ENCODE measurements at places on chromosomes 5 and 9. TPM values are rescaled to one million over a fixed set of nuclear protein-coding genes. Genes with fewer than 3 reads are reported as not detected.
A peak's percentile ranks its signal among the peaks of the same experiment; 100 is the strongest.

The MRPL50 gene
- total RNA-seq: 14.8 TPM

The STK32A gene
- 0.22 TPM for total RNA-seq

The C5orf46 gene
- not detected for total RNA-seq

The BTNL8 gene
- total RNA-seq: 0.59 TPM

The GLRA1 gene
- total RNA-seq: not detected

The SERF1A gene
- total RNA-seq: 9.5 TPM

The CDKN2B gene
- total RNA-seq: 2.5 TPM

GRCh38 chr9:131720330-131720729, 19.5 kb downstream of the RAPGEF1 start:
- H3K4me3 ChIP-seq: no peak overlapping the region
- no peaks in the 10 kb centered on the region for H3K36me3 ChIP-seq
- H3K4me1 ChIP-seq: peaks cover 80% of the 10 kb centered on the region
- no peaks in the 10 kb centered on the region for H3K27me3 ChIP-seq

- H3K27ac ChIP-seq: no peak overlapping the region
- no peak overlapping the region for H3K4me3 ChIP-seq
- DNase-seq: peak; percentile 28
- no peaks in the 10 kb centered on the region for H3K36me3 ChIP-seq
- no peaks in the 10 kb centered on the region for H3K27me3 ChIP-seq
- no peaks in the 10 kb centered on the region for H3K4me1 ChIP-seq
Measured at GRCh38 chr5:170450061-170450669, 53.7 kb upstream of the KCNIP1 start.

- no peaks in the 10 kb centered on the region for H3K4me1 ChIP-seq
- no peak for DNase-seq
- H3K27me3 ChIP-seq: no peaks in the 10 kb centered on the region
- H3K27ac ChIP-seq: no peak overlapping the region
- H3K36me3 ChIP-seq: no peaks in the 10 kb centered on the region
Measured at GRCh38 chr5:115627295-115627865, 1.5 kb upstream of the TMED7 start.

- no peak for DNase-seq
- H3K27me3 ChIP-seq: no peaks in the 10 kb centered on the region
- no peak overlapping the region for H3K4me3 ChIP-seq
- H3K4me1 ChIP-seq: peaks cover 31% of the 10 kb centered on the region
- peak overlapping the region; percentile 75 for H3K27ac ChIP-seq
Measured at GRCh38 chr5:67816456-67816855, 399.1 kb upstream of the PIK3R1 start.

DNA sequence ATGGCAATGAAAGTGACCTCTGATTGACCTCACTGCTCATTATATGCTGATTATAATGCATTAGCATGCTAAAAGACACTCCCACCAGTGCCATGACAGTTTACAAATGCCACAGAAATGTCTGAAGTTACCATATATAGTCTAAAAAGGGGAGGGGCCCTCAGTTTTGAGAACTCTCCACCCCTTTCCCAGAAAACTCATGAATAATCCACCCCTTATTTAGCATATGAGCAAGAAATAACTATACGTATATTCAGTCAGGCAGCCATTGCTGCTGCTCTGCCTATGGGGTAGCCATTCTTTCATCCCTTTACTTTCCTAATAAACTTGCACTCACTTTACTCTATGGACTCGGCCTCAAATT, 163.1 kb downstream of the ESM1 start:
- no peaks in the 10 kb centered on the region for H3K36me3 ChIP-seq
- H3K27me3 ChIP-seq: no peaks in the 10 kb centered on the region
- no peak for DNase-seq
- no peaks in the 10 kb centered on the region for H3K4me1 ChIP-seq
- no peak overlapping the region for H3K4me3 ChIP-seq

GRCh38 chr5:177403102-177403791, 2.8 kb upstream of the PFN3 start:
- H3K27ac ChIP-seq: no peak overlapping the region
- no peaks in the 10 kb centered on the region for H3K36me3 ChIP-seq
- peaks cover 31% of the 10 kb centered on the region for H3K27me3 ChIP-seq
- DNase-seq: no peak

- H3K27ac ChIP-seq: no peak overlapping the region
- H3K4me1 ChIP-seq: peaks cover 23% of the 10 kb centered on the region
- H3K27me3 ChIP-seq: no peaks in the 10 kb centered on the region
- H3K36me3 ChIP-seq: no peaks in the 10 kb centered on the region
Measured at GRCh38 chr9:19469271-19469670, 60.5 kb downstream of the ACER2 start.

DNA sequence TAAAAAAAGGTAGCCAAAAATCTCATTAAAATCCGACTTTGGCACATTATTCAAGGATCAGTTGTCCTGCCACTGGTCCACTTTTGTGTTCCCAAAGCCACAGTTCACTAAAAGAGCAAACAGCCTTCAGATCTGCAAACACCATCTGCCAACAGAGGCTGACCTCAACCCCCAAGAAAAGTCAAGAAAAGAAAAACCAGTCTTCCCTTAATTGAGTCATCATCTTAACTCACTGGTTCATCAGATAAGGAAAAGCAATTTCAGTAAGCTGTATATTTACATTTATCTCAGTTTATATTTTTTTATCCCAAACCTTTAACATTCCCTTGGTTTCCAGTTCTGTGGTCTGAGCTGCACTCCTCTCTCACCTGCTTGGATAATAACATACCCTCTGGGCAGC, 21.2 kb downstream of the RASEF start:
- H3K4me1 ChIP-seq: no peaks in the 10 kb centered on the region
- no peak overlapping the region for H3K4me3 ChIP-seq

- no peaks in the 10 kb centered on the region for H3K36me3 ChIP-seq
- H3K27ac ChIP-seq: no peak overlapping the region
- H3K4me3 ChIP-seq: no peak overlapping the region
Measured at GRCh38 chr5:102090770-102091169, 205.3 kb downstream of the SLCO4C1 start.

GRCh38 chr5:131563434-131564228, 71.4 kb downstream of the RAPGEF6 start:
- H3K27ac ChIP-seq: no peak overlapping the region
- no peaks in the 10 kb centered on the region for H3K36me3 ChIP-seq
- H3K4me3 ChIP-seq: no peak overlapping the region
- no peaks in the 10 kb centered on the region for H3K27me3 ChIP-seq

DNA sequence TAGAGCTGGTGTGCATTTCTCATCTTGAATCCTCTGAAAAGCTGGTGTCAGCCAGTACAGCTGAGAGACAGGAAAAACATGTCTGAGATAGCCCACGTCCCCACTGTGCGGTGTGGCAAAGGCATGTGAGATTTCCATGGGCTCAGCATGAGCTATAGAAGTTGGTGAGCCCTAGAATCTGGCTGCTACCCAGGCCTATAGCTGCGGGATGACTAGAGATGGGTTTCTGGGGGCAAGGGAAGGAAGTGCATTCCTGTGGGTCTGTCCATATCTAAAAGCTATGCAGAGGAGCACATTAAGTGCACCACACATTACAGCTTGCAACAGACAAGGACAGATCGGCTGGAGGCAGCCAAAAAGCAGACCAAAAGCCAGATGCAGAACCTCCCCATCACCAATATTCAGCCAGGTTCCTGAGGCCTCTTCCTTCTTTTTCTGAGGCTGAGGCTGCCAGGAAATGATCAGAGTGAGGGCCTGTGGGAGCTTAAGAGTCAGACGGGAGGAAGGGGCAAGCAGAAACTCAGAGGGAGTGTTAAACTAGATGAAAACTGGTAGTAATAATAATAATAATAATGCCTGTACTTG, 55.8 kb upstream of the RANBP3L start:
- no peaks in the 10 kb centered on the region for H3K36me3 ChIP-seq
- H3K27ac ChIP-seq: no peak overlapping the region
- no peak overlapping the region for H3K4me3 ChIP-seq
- no peak for DNase-seq
- H3K4me1 ChIP-seq: no peaks in the 10 kb centered on the region

- H3K36me3 ChIP-seq: peaks cover 20% of the 10 kb centered on the region
- H3K27ac ChIP-seq: peak overlapping the region; percentile 97
- H3K27me3 ChIP-seq: no peaks in the 10 kb centered on the region
- H3K4me1 ChIP-seq: peaks cover 67% of the 10 kb centered on the region
Measured at GRCh38 chr5:177496727-177497291, 595 bp downstream of the PDLIM7 start.

- H3K4me3 ChIP-seq: no peak overlapping the region
- DNase-seq: peak; percentile 30
- H3K27ac ChIP-seq: no peak overlapping the region
- no peaks in the 10 kb centered on the region for H3K36me3 ChIP-seq
Measured at GRCh38 chr5:2752821-2753439, 1.5 kb upstream of the IRX2 start.

Data from right atrium auricular region (tissue), 2 donors.